Activated T-helper 1 cell treated with anti-CD3 and anti-CD28 coated beads, Interleukin-2, amount 50 U/mL, for 16 hours (primary cell): ENCODE measurements at places on chromosomes 13 and 19.
A peak's percentile ranks its signal among the peaks of the same experiment; 100 is the strongest.

DNA sequence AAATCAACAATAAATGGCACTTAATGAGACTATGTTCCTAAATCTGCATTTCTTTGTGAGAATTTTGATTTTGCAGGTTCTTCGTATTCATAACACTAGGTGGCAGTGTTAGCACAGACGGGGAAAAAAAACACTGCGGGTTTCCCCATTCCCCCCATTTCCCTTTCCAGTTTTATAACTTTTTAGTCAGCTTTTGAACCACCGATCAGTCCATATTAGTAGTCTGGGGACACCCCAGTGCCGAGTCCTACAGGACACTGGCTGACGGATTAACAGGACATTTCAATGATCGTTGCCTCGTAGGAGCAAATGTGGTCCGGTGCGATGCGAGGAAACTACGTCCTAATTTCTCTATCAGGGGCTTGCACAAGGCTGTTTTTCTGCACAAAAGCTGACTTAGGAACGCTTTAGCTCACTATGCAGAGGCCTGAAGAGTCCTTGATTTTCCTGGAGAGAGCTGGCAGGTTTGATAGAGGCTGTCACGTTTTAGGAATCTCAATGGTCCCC lies 234.3 kb downstream of the LMO7 start:
- DNase-seq = no peak

DNA sequence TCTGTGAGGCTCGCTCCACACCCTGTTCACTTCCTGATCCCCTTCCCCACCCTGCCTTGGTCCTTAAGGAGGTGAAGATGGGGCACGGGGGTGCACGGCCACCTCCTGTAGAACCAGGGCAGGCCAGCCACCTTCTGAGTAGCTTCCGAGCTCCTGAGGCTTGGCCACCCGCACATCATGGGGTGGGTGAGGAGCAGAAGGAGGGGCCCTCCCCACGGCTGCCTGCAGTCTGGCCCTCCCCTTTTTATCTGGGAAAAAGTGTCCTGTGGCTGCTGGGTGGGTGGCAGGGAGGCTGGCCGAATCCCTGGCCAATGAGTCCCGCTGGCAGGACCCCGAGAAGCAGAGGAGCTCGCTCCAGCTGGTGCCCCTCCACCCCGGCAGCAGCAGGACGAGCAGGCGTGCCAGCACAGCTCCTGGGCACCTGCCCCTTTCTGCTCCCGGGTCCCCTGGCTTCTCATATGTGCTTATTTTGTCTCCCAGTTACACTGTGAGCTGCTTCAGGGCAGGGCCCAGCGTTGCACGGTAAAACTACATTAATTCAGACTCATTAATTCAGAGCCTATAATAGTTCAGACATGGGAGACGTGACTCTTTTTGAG lies 135.0 kb downstream of the KDM4B start:
- no peak for DNase-seq

DNA sequence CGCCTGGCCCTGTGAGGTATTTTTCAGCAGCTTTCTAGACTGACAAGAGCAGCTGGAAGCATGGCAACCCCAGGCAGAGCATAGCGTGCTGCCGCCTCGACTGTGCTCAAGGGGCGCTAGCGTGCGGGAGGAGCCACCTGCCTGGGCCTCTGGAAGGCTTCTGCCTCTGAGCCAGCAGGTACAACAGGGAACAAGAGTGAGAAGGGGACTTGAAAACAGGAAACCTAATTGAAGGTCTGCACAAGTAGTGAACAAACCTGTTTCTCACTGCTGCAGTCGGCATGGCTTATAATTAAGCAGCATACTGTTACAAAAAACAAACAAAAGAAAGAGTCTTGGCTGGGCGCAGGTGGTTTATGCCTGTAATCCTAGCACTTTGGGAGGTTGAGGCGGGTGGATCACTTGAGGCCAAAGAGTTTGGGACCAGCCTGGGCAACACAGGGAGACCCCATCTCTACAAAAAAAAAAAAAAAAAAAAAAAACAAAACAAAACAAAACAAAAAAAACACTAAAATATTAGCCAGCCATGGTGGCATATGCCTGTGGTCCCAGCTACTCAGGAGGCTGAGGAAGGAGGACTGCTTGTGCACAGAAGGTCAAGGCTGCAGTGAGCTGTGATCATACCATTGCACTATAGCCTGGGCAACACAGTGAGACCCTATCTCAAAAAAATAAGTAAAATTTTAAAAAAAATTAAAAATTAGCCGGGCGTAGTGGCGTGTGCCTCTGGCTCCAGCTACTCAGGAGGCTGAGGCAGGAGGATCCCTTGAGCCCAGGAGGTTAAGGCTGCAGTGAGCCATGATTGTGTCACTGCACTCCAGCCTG lies 12.6 kb upstream of the GARRE1 start:
- no peak for DNase-seq

GRCh38 chr19:44212866-44213346 lies 574 bp downstream of the ZNF227 start:
- no peak for DNase-seq

DNA sequence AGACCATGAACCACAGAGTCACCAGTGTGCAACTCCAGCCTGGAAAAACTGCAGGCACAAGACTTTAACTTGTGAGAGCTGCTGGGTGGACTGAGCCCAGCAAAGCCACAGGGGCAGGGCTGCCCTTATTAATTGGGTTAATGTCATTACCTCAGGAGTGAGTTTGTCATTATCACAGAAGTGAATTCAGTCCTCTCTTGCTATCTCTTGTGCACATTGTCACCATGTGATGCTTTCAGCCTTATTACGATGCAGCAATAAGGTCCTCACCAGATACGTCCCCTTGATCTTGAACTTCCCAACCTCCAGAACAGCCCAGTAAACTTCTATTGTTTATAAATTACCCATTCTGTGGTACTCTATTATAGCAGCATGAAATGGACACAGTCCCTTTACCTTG lies 158.1 kb downstream of the LHFPL6 start:
- no peak for DNase-seq

DNA sequence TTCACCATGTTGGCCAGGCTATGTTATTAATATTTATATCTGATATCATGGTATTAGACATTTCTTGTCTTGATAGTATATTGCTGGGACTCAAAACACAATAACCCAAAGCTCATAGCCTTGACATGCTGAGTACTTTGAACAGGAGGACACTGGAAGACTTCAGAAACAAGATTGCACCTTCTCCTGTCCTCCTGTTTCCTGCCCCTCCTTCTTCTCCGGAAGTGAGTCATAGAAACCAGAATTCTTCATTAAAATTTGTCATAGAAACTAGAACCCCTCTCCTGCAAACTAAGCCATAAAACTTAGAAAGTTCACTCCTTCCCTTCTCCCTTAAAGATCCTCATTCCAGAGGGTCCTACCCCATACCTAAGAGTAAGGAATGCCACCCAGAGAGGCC lies 400.2 kb downstream of the SLITRK5 start:
- DNase-seq = no peak

- peak; percentile 56 for DNase-seq
Observed at GRCh38 chr19:584240-585001, 5.3 kb upstream of the HCN2 start.

- no peak for DNase-seq
Observed at GRCh38 chr19:1182727-1183126, 8.7 kb upstream of the SBNO2 start.

GRCh38 chr19:49637821-49638738 lies 1.9 kb downstream of the RRAS start:
- DNase-seq = no peak

- no peak for DNase-seq
Observed at GRCh38 chr19:16373989-16374388, 49.4 kb downstream of the KLF2 start.

DNA sequence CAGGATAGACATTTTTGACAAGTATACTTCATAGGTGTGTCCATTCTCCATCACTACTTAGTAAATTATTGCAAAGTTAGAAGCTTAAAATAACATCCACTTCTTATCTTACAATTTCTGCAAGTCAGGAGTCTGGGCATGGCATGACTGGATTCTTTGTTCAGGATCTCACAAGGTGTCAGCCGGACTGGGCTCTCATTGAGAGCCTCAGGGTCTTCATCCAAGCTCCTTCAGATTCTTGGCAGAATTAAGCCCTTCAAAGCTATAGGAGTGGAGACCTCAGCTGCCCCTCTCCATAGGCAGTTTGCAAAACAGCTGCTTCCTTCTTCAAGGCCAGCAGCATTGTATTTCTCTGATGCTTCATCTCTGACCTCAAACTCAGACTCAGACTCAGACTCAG lies 9.1 kb upstream of the SIN3B start:
- DNase-seq = no peak

DNA sequence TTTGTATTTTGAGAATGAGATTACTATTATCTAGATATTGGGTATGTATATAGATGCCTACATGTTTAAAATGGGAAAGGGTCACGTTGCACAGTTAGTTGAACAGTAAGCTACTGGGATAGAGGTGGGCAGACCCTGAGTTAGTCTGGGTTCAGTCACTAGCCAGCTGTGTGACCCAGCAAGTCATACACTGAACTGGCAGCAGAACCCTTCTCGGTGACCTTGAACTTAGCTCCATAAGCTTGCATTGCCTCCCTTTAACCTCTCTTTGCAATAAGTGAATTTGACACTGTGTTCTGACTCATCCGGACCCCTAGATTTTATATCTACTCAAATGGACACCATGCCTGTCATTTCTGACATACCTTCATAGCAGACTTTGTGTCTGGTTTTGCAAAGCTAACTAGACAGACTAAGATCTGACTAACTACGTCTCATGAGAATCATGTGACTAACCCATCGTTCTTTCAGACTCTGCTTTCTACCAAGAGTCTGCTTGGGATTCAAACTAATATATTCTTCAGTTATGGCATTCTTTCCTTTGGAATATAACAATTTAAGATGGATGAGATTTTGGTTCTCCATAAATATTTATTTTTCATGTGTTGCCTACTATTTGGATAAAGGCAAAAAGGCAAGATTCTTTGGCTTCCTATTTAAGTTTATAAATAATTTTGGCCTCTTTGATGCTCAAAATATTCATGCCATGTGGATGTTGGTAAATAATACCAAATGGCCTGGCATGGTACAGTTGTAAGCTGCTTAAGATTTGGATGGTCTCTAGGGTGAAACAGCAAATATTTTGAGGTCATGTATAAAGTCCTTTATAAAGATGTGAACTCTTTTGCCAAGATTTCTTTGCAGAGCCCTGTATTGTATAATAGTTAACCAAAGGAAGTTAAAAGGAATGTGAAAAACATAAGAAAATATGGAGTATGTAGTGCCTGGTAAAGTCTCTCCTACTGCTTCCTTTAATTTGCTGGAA lies 159.3 kb downstream of the ITGBL1 start:
- DNase-seq = no peak

- no peak for DNase-seq
Observed at GRCh38 chr19:5338656-5339197, 1.9 kb downstream of the PTPRS start.

DNA sequence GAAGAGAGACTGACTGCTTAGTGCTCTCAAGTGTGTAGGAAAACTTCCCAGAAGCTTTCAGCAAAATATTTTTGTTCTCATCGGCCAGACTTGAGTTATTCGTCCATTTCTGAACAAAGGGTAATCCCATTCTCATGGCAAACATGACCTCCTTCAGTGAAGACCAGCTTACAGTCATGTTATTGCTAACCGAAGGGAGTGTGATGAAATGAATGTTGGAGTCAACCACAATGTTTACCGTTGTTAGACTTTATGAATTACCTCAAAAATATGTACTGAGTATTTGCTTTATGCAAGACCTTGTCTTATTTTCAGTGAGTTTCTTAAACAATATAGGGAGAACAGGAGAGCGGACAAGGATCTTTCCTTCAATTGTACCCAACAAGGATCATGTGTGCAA lies 228.6 kb downstream of the LMO7 start:
- DNase-seq = no peak

- DNase-seq = peak; percentile 45
Observed at GRCh38 chr19:33430674-33431277, 57.3 kb downstream of the CEBPG start.

DNA sequence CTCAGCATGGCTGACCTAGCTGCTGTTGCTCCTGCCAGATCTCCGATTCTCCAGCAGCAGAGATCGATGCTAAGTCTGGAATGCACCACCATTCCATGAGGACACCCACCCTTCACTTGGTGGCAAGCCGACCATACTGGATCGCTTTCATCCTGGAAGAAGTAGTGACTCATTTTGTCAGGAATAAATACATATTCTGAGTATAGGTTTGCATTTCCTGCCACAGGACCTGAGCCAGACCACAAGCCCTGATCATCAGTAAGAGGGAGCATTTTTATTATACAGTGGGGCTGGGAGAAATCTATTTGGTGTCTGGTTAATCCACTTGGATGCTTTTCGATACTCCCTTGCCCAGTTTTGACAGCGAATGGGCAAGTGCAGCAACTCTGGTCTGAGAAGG lies 10.9 kb upstream of the KCTD15 start:
- no peak for DNase-seq

- DNase-seq = no peak
Observed at GRCh38 chr13:100382785-100383184, 205.8 kb downstream of the GGACT start.

DNA sequence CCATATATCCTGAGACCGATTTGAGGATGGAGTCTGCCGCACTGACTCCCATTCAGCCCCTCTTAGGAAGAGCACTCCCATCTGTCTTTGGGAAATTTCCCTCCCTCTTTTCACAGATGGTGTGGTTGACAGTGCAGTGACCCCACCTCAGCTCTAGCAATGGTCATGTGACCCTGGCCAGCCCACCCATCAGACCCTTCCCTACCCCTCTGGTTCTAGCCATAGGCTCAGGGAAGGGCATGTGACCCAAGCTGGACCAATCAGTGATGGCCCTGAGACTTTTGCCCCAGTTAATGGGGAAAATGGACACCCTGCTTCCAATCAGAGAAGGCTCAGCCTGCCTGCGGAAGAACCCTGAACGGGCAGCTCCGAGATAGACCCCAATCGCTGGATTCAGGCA lies 26.3 kb downstream of the IL12RB1 start:
- DNase-seq = no peak

DNA sequence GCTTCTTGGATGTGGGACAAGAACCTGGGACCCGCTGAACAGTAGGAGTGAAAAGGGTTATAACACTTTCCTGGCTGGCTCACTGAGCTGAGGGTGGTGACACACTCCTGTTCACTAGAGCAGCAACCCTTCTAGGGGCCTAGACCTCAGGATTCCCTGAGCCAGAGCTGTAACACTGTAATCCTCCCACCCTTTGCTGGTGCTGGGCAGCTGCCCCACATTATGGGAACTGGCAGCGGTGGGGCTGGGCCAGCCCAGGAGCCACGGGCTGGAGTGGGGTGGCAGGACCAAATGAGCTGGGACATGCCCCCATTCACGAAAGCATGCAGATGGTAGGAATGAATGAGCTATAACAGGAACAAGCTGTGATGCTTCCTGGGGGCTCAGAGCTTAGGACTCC lies 110.6 kb downstream of the B3GLCT start:
- DNase-seq = no peak

DNA sequence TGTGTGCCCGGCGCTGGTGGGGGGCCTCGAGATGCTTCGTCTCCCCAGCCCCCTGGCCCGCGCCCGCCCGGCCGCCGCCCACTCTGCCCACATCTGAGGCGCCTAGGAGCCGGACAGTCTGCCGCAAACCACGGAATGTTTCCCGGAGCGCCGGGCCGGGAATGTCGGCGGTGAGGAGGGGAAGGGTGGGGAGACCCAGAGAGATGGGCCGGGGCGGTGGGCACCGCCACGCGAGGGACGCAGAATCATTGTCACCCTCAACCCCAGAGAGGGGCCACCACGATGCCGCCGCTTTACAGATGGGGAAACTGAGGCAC lies 46.1 kb upstream of the NFIC start:
- no peak for DNase-seq

- no peak for DNase-seq
Observed at GRCh38 chr19:2917275-2918184, 16.8 kb downstream of the ZNF57 start.

- DNase-seq = no peak
Observed at GRCh38 chr19:14478113-14478545, 3.0 kb upstream of the PTGER1 start.

GRCh38 chr13:60226507-60226906 lies 62.8 kb upstream of the DIAPH3 start:
- DNase-seq = no peak

GRCh38 chr13:100525453-100526317 lies 62.9 kb downstream of the GGACT start:
- no peak for DNase-seq
